ENCODE measurements at places on chromosomes 12 and 14. TPM values are rescaled to one million over a fixed set of nuclear protein-coding genes. Genes with fewer than 3 reads are reported as not detected.

The PIWIL1 gene
- polyA plus RNA-seq: 0.15 TPM

The SLC7A8 gene
- 4.6 TPM for polyA plus RNA-seq

The TSHR gene
- 1.1 TPM for polyA plus RNA-seq

The LRRIQ1 gene
- 0.43 TPM for polyA plus RNA-seq

DNA sequence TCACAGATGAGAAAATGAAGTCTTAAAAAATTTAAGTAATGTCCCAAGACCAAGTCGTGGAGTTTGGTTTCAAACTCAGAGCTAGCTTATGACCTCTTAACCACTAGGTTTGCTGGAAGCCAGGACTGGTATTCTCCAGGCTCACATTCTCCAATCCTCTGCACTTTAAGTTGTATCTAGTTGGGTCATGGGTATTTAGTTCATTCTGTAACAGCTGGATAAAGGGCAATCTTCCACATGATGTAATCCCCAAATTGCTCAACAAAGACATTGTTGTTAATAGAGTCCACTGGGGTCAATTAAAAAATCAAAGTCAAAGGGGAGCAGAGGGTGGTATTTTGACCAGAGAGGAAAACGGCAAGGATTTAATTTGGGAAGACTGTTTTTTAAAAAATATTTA, 17.8 kb upstream of the GAS2L3 start:
- peak; percentile 9 for DNase-seq

DNA sequence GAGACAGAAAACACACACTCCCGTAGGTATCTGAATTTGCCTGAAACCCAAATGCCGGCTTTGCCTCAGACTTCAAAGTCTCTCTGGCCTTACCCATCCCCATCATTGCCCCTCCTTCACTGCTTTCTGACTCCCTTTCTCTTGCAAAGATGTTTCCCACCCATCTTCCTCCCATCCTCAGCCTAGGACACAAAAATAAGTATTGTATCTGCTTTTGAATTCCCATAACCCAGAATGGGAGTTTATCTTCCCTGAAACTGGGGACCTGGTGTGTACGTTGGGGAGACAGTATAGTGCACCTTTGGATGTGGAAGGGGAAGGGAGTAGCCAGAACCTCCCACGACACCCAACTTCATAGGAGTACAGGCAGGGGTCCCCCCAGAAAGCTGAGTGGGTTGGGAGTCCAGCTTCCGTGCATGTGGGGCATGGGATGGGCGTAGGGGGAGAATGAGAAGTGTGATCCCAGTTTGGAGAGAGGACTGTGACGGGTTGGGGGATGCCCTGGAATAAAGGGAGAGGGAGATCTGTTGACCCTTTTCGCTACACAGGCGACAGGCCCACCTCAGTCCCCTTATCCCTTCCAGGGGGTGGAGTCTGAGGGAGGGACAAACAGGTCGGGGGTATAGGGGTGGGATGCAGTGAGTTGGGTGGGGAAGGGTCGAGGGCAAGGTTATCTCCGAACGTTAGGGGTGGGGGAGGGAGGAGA, 488 bp upstream of the KIF5A start:
- no peak for DNase-seq

DNA sequence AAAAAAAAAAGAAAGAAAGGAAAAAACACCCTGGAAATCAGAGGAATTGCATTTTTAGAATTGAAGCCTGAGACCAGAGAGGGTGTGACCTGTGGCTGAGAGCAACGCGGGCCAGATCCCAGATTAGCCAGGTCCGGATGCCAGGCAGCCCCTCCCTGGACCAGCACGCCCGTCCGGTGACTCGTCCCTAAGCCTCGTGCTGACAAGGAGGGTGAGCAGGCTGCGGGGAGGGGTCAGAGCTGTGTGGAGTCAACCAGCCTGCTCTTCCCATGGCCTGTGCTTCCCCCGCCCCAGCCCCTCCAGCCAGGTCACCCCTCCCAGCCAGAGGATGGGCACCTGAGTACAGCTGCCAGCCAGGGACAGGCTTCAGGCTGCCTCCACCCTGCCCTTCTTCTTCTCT, 4.2 kb upstream of the KLC1 start:
- DNase-seq: no peak

- peak; percentile 81 for DNase-seq
Measured at GRCh38 chr14:105489542-105490266, 1.3 kb upstream of the TEDC1 start.

DNA sequence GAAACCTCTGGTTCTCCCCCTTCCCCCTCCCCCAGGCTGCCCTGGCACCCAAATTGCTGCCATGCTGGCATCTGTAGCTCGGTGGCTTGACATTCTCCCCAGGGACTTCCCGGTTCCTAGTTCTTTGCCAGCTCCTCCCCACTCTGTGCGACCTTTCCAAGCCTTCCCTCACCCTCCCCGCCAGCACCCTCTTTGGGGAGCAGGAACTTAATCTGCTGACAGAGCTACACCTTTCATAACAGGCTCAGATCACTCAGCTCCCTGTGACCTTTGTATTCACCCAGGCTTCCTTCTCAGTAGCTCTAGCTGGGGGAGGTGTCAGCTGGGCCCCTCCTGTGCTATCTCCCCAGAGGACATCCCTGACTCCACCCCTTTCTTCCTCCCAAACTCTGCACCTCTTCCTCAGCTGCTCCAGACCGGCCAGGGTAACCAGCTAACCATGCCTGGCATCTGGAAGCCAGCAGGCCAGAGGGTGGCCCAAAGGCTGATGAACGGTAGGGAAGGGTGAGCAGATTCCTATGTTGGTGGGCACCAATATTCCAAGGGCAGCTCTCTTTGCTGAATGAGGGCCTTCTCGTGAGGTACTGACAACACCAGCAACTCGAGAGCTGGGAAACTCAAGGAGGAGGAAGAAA, 1.8 kb upstream of the COX14 start:
- DNase-seq: no peak

GRCh38 chr12:89947437-89948270, 239.0 kb upstream of the ATP2B1 start:
- DNase-seq: no peak
